ENCODE measurements at places on chromosomes 5 and 9.

GRCh38 chr9:115680231-115680630 is 473.4 kb upstream of the PAPPA start:
- no peak for DNase-seq

GRCh38 chr9:134830126-134830525 is 50.5 kb upstream of the FCN2 start:
- DNase-seq: no peak

- DNase-seq: no peak
These were observed 7.3 kb upstream of the ARL15 start for GRCh38 chr5:54317511-54318260.

- no peak for DNase-seq
These were observed 49.5 kb downstream of the SPINK5 start for GRCh38 chr5:148113243-148113642.

GRCh38 chr5:77630114-77630680 is 8.3 kb downstream of the OTP start:
- DNase-seq: no peak

DNA sequence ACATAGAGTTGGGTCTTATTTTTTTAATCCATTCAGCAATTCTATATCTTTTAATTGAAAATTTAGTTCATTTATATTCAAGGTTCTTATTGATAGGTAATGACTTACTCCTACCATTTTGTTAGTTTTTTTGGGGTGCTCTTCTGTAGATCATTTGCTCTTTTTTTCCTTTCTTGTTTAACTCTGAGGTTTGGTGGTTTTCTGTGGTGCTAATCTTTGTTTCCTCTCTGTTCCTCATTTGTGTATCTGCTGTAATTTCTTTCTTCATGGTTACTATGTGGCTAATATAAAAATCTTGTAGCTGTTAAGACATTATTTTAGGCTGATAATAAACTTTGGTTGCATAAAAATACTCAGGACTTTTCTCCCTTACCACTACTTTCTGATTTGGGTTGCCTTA is 181.6 kb upstream of the DMRTA1 start:
- DNase-seq: no peak

DNA sequence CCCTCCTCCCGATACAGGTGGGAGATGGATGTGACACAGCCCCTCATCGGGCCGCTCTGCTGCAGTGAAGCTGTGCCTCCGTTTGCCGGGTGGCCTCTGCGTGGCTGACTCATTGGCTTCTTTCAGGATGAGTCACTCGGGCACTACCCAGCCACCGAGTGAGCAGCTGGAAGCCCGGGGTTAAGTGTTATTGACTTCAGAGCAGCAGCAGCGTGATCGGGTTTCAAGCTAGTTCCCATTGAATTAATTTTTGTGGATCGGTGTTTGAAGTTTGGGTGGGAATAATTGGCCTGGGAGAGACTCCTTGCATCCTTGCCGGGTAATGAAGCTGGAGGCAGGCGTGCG is 266.4 kb upstream of the IRX4 start:
- DNase-seq: no peak

DNA sequence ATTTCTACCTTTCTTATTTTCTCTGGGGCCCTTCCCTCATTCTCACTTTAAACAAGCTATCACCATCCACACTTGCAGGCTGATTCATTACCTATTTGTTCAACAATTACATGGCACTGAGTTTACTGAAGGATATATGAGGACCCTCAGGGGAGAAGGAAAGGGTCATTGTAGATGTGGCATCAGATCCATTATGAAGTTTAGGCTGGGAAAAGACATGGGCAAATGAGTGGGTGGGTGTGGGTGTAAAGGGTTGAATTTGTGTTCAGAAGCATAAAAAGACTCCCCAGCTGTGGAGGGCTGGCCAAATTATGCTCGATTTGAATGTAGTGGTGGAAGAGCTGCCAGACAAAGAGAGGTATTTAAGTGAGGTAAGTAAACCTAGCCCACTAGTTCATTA is 55.9 kb upstream of the MTAP start:
- DNase-seq: no peak

DNA sequence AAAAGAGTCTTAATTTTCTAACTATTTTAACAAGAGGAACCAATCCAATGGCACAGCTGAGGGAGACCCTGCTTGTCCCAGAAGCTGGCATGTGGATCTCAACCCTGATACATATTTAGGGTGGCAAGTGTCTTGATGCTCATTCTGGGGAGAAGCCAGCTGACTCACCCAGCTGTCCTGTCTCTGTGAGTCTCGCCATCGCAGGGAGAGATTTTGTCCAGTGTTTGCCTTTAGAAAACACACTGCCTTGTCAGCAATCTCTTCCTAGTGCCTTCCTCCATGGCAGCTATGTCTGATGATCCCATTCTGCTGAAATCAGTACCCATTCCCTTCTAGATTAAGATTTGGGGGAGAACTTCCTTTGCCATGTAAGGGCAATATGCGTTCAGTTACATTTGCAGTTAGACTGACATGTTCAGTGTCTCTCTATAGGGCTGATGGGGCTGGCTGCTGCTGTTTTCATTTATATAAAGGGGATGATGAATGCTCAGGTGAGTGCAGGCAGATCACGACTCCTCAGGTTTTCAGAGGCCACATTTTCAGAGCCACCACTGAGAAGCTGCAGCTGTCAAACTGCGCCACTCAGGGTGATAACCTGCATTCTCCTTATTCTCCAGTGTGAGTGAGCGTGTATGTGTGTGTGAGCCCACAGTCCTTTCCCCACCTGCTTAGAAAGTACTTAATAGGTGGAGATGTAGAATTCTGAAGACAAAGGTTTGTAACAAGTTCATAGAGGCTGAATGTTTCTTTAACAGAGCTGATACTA is 217.0 kb downstream of the GAS1 start:
- DNase-seq: no peak

- DNase-seq: no peak
These were observed 94.8 kb downstream of the HCN1 start for GRCh38 chr5:45601424-45601823.

DNA sequence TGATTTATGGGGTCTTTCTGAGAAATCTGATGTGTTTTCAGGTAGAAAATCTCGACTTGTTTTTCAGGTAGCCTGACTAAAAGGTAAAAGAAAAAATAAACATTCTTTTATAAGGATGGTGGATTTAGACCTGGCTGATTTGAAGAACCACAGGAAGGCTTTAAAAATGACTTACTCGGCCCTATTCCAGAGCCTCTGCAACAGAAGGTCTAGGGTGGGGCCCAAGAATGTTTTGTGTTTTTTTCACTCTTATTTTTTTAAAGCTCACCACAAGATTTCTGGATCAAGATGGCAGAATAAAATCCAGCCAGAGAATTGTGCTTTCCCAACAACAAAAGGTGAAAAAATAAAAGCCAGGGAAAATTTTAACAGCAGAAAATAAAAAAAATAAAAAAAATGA is 59.1 kb downstream of the FNBP1 start:
- no peak for DNase-seq

DNA sequence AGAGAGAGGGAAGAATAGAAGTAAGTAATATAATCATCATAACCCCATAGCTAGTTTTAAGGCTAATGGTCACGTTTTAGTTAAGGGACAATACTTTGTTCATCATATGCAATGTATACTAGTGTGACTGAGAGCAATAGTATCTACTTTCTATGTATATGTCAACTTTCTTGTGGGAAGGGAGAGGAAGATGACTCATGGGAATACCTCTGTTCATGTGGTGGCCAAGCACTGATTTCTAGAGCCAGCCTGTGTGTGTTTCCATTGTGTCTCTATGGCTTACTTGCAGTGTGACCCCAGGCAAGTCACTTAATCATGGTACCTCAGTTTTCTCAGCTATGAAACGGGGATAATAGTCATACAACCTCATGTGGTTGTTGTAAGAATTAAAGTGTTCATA is 639.6 kb downstream of the CETN3 start:
- no peak for DNase-seq

DNA sequence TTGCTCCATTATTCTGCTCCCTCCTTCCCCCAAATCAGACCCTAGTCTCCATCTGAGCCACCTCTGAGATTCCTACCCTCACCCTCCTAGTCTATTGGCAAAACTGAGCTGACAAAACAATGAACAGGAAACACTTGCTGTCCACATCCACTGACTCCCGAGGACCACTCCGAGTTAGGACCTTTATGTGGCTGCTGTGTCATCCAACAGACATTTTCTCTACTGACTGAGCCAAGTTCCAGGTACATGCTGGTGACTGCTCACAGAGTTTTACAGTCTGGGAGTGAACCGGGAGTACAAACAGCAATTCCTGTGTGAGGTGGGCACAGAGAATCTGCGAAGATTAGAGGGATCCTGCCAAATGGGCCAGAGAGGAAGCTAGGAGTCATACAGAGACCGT is 39.2 kb downstream of the CFAP90 start:
- no peak for DNase-seq
